Bladder microvascular endothelial cell (primary cell): ENCODE measurements at places on chromosomes 16 and 17. TPM values are rescaled to one million over a fixed set of nuclear protein-coding genes. Genes with fewer than 3 reads are reported as not detected.

Gene NTN3
- 0.13 TPM in 1 of 2 replicates, not detected in the other for total RNA-seq

Gene SPIRE2
- total RNA-seq, result 0.97 and 4.8 TPM in 2 replicates

Gene CTRB1
- not detected in 2 replicates for total RNA-seq

Gene HBA1
- total RNA-seq, result not detected in 2 replicates

Gene TBC1D3H
- total RNA-seq, result not detected in 2 replicates

Gene RAB37
- 0.25 and 0.65 TPM in 2 replicates for total RNA-seq

Gene NOD2
- 0.16 and 2.1 TPM in 2 replicates for total RNA-seq

Gene RAB11FIP3
- total RNA-seq, result 17.5 and 41.9 TPM in 2 replicates

Gene ZC3H18
- total RNA-seq, result 9.6 and 19.0 TPM in 2 replicates

Gene CTRB2
- not detected in 2 replicates for total RNA-seq

Gene PRKCB
- total RNA-seq, result not detected in 2 replicates

Gene JPH3
- total RNA-seq, result under 0.01 and 0.44 TPM in 2 replicates

Gene MFAP4
- not detected in 2 replicates for total RNA-seq

Gene TOX3
- not detected in 2 replicates for total RNA-seq

Gene SDR42E2
- total RNA-seq, result 0.16 TPM in 1 of 2 replicates, not detected in the other

Gene OTOP3
- total RNA-seq, result not detected in 2 replicates

Gene KRT12
- total RNA-seq, result not detected in 2 replicates

Gene DNASE1L2
- 0.32 and 0.63 TPM in 2 replicates for total RNA-seq

Gene UMOD
- not detected in 2 replicates for total RNA-seq

Gene SMIM22
- total RNA-seq, result not detected in 2 replicates

Gene CACNG3
- total RNA-seq, result not detected in 2 replicates

Gene CD7
- total RNA-seq, result not detected in 2 replicates

Gene AGRP
- total RNA-seq, result not detected in 2 replicates

Gene FOXJ1
- total RNA-seq, result under 0.01 TPM in 1 of 2 replicates, not detected in the other

Gene AARSD1
- total RNA-seq, result 14.4 and 18.0 TPM in 2 replicates
